ENCODE measurements at places on chromosomes 4 and X.

DNA sequence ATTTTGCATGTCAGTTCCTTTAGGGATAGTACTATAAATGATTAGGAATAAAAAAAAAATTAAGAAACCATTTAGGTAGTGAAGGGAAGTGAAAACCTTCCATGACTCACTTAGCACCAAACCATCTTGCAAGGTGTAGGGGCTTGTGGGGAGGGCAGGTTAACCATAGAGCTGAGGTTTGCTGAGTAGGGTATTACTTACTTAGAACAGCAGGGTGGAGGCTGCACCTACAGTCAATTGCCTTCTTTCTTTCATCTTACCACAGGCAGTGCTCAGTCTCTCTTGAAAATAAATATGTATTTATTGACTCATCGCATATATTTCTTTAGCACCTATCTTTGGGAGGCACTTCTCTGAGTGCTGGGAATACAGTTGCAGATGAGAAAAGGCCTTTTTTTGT is 104.9 kb upstream of the GIMD1 start:
- DNase-seq, result no peak

- peak; percentile 91 for DNase-seq
Measured at GRCh38 chrX:74450803-74451449, 29.6 kb downstream of the SLC16A2 start.

DNA sequence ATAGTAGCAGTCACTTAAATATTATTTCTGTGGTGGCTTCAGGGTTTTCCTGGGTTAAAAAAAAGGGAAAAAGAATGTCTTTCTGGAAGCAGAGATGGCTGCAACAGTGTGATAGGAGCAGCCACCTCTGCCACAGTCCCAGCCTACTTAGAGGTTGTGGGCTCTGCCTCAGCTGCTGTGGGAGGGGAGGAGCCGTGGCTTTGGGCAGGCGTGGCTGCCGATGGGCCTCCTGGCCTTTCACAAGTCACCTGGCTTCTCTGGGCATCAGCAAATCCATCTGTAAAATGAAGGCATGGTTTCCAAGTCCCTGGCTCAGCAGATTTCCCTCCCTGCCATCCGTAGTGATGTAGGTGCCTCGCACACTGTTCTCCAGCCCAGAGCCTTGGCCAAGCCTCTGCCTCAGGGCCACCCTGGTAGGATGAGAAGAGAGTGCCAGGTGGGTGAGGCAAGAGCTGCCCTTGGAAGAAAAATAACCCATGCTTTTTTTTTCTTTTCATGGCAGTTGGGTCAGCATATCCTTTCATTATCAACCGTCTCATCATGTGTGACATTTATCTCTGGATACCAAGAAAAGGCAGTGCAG is 66.1 kb downstream of the PTTG2 start:
- DNase-seq, result no peak

- DNase-seq, result no peak
Measured at GRCh38 chr4:165410214-165410613, 31.4 kb downstream of the CPE start.

- no peak for DNase-seq
Measured at GRCh38 chrX:53321230-53321942, 40.0 kb upstream of the IQSEC2 start.

GRCh38 chr4:182212211-182212761 is 30.9 kb upstream of the TENM3 start:
- DNase-seq, result peak; percentile 44

GRCh38 chr4:181350615-181351415 is 892.4 kb upstream of the TENM3 start:
- DNase-seq, result no peak
